Stimulated activated CD4-positive, alpha-beta T cell treated with anti-CD3 and anti-CD28 coated beads, Interleukin-15, amount 100 ng/mL, for 1 hour (primary cell): ENCODE measurements at places on chromosomes 3 and 15.

GRCh38 chr3:66478960-66479359 lies 21.9 kb downstream of the LRIG1 start:
- DNase-seq: no peak

DNA sequence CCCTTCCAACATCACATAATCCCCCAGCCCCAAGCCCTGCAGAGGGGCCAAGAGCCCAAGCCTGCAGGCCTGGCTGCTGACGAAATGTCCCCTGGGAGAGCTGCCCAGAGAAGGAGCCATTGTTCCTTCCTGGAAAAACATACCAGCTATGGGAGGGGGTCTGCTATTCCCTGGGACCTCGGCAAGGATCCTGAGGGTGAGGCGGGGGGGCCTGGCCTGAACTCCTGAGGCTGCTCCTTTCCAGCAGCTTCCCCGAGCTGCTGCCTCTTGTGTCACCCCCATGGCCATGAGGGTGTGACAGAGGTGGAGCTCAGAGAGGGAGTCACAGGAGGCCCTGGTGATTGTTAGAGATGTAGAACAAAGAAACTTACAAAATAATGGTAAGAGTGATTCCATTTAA lies 12.9 kb downstream of the LOXL1 start:
- DNase-seq: no peak

DNA sequence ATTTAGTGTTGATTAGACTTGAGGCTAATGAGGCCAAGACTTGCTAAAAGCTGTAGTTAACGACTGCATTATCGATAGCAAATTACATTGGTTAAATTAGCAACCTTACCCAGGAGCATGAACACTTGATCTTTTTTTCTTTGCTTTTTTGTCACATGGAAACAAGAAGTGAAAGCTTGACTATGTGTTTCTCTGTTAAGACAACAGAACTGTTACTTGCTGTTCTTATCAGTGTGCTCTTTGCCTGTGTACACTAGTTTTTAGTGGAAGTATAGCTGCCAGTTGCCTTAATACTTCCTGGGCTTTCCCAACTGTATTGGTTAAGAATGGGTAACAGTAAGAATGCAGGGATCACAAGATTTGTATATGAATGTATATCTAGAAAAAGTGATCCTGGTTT lies 625.5 kb downstream of the NAALADL2 start:
- no peak for DNase-seq

DNA sequence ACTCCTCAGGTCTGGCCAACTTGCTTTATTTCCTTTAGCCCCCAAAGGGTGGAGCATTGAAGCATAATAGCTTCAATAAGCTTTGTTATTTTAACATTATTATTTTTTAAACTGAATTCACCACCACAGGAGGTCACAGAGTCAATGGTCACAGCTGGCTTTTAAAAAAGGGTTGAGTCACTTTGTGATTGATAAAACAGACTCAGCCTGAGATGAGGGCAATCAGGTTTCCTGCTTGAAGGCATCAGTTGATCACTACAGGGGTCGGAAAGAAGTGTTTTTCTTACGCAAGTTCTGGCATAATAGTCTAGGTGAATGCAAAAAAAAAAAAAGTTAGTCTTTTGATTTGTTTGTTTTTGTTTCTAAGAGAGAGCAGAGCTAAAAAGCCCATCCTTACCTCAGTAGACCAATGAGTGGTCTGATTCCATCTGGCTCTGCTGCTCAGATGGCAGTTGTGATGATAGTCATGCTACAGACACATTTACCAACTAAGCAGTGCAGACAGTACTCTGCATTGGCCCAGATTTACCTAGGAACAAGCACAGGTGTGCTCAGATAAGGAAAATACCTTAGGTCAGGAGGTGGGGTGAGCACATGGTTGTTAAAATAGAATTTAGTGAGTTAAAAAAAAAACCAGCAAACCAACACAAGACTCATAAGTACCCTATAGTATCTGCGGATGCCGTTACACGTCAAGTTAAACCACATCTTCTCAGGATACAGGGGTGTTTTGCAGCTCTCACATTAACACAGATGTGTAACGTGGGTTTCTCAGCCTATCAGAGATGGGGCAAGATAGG lies 22.6 kb downstream of the ZNF80 start:
- no peak for DNase-seq

DNA sequence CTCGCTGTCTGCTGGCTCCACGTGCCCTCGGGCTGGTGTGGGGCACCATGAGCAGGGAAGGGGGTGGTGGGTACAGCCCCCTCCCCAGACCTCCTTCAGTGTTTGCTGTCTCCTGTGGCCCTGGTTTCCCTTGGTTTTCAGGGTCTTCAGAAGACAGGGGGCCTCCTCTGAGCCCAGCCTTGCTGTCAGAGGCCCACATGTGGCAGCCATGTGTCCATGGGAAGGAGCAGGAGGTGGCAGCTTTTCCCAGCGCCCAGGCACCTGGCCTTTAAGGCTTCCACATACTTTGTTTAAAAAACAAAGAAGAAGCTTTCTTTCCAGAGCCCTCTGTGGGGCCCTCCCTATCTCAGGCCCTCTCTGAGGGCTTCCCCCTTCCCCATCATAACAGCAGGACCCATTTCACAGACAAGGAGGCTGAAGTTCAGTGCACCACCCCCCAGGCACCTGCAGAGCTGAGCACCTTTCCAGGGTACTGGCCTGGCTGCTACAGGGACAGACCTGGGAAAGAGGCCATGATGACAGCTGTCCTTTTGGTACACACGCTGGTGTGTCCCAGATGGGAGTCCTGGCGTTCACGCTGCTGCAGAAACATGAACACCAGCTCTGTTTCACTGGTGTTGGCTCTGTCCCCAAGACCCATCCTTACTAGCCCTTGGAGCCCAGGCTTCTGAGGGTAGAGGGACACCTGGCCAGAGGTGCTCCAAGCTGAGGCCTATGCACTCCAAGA lies 73.7 kb downstream of the DNAJB8 start:
- no peak for DNase-seq

DNA sequence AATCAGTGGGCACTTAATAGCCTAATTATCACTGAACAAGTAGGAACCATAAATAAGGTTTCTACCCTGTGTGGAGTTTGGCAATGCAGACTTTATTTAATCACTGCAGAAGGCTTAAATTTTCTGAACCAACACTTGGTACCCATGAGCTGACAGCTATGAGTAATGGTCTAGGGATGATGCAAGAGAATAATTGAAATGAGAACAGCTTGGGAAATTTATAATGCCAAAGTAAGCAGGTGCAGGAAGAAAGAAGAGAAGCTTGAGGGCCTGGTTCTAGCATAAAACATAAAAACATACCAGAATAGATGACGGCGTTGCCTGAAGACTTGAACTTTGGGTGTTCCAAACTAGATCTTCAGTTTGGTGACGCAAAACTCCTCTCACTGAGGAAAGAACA lies 67.0 kb downstream of the IMPG2 start:
- no peak for DNase-seq

GRCh38 chr15:66783314-66783713 lies 81.3 kb downstream of the SMAD6 start:
- no peak for DNase-seq

- DNase-seq: no peak
These were observed 612.8 kb upstream of the AGTR1 start for GRCh38 chr3:148084931-148085330.

- DNase-seq: no peak
These were observed 56.3 kb downstream of the GPR171 start for GRCh38 chr3:151146731-151147091.

DNA sequence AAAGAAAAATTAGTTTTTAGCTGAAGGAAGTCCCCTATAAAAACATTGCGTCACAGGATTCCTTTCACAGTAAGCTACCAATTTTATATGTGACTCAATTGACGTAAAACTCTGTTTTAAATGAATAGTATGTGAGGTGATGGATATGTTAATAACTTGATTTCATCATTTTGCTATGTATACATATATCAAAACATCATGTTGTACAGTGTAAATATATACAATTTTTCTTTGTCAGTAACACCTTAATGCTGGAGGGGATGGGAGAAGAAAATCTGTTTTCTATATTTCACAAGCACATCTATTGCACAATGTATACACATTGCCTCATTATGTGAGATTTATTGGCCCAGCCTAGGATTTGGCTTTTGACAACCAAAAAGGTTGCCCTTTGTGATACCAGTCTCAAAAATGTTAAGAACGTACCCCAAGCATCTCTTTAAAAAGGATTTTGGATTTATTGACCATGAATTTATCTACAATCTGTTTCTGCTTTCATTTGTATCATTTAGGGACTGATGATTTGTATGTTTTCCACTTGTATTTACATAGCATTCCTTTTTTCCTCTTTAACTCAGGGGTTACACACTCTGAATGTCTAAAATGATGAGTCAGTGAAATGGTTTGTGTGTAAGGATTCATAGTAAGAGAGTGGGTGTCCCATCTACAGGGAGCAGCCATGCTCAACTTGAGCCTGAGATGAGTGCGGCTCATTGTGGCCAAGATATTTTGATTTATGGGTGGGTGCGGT lies 62.6 kb downstream of the CRTC3 start:
- DNase-seq: no peak

DNA sequence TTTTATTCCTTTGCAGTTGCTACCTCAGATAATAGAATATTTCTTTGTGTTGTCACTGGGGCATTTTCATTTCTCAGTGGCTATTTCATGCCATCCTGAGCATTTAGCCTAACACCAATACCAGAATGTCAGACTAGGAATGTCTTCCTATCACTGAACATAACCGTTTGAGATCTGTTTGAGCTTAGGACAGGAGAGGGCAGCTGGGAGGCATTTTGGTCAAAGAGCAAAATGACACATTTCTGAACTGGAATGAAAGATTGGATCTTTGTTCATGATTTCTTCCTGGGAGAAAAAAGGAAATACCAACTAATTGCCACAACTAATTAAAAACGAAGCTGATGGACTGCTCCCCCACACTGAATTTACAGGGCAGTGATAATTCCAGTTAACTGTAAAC lies 921.3 kb upstream of the NR2F2 start:
- no peak for DNase-seq

DNA sequence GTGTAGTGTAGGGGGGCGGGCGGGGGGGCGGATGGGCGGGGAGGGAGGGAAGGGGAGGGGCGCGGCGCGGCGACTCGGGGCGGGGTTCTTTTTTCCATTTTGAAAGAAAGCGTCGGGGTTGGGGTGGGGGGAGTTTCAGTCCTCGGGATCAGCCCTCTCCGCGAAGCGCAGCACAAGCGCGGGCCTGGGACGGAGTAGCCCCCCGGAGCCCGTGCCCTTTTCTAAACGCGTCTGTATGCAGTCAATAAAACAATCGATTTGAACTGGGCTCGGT lies 6.1 kb downstream of the ISLR2 start:
- no peak for DNase-seq

GRCh38 chr3:170290194-170290593 lies 67.3 kb upstream of the SKIL start:
- no peak for DNase-seq

- no peak for DNase-seq
These were observed 8.5 kb downstream of the SELENOT start for GRCh38 chr3:150611666-150612065.

- DNase-seq: no peak
These were observed 40.7 kb upstream of the VILL start for GRCh38 chr3:37949866-37950265.

- DNase-seq: no peak
These were observed 425.6 kb downstream of the NR2F2 start for GRCh38 chr15:96756146-96756545.

- DNase-seq: no peak
These were observed 132.8 kb upstream of the SLC24A5 start for GRCh38 chr15:47987908-47988532.
